Fibroblast of skin of back (primary cell): ENCODE measurements at places on chromosomes 3 and 15.

- DNase-seq: no peak
Measured at GRCh38 chr3:187072102-187072501, 67.2 kb downstream of the RPL39L start.

DNA sequence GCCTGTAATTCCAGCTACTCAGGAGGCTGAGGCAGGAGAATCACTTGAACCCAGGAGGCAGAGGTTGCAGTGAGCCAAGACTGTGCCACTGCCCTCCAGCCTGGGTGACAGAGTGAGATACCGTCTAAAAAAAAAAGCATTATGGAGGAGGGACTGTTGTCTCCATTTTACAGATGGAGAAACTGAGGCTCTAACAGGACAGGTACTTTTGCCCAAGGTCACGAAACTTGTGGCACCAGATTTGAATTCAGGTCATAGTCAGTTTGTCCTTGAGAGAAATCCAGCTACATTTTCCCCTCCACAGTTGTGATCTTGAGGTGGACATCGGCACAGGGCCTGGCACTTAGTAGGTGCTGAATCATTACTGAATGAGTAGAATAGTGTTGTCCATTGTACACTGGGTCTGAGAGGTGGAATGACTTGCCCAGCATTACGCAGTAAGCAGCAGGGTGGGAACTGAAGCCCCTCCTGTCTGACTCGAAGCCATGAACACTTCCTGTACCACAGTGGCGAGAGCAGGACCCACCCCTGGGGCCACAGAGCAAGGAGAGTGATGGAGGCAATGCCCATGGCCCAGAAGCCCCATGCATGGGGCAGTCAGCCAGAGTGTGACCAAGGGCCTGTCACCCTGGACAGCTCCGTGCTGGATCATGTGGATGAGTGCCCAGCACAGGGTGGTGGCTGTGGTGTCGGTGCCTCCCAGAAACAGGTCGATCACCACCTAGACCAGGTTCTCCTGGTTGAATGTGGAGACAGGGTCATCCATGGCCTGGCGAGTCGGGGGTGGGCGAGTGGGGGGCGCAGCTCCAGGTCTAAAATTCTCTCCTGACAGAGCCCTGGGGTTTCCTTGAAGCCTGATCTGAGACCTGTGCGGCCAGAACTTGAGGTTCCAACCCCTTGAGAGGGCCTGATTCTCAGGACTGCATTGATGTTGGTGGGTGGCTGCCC is 20.4 kb upstream of the PARL start:
- no peak for DNase-seq

GRCh38 chr15:49063402-49064280 is 17.4 kb upstream of the SECISBP2L start:
- no peak for DNase-seq

DNA sequence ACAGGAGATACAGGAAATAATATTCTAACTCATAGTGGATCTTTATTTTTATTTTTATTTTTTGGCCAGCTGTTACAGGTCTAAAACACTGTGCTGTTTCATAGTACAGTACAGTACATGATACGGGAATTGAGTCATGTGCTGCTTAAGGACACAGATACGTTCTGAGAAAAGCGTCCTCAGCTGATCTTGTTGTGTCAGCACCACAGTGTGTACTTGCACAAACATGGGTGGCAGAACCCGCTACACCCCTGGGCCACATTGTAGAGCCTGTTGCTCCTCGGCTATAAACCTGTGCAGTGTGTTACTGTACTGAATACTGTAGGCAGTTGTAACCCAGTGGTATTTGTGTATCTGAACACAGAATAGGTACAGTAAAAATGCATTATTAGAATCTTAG is 183.4 kb downstream of the OR4M2 start:
- DNase-seq: no peak
